Activated T-helper 1 cell treated with anti-CD3 and anti-CD28 coated beads, Interleukin-2, amount 50 U/mL, for 16 hours (primary cell): ENCODE measurements at places on chromosomes 2 and 18.

- no peak for DNase-seq
Observed at GRCh38 chr2:124975224-124975623, 950.1 kb downstream of the CNTNAP5 start.

DNA sequence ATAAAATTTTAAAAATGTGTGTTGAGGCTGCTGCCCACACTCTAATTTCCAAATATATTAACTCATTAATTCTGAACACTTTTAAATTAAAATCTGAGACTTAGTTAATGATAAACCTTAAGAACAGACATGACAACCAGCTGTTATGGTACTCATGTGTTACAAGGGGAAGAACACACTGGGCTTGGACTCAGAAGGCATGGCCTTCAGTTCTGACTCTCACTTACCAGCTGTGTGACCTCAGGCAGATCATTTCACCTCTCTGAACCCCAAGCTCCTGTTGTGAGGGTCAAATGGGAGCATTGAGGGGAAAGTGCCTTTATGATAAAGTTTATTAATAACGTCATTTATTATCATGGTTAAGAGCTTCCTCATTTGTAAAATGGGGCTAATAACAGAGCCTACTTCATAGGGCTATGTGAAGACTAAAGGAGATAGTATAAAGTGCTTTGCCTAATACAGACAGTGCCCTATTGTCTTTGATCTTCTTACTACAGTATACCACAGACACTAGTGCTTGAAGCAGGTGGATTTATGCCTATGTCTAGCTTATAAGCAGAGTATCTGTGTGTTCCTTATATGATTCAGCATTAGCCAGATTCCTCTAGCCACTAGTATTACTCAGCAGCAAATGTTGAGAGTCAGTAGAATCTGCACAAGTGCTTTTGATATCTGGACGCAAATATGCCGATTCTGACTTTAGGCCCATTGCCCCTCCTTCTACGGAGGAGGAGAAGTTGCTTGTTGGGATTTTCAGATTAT lies 99.6 kb downstream of the SGPP2 start:
- no peak for DNase-seq

GRCh38 chr2:58757971-58758370 lies 516.8 kb upstream of the FANCL start:
- DNase-seq, result no peak

DNA sequence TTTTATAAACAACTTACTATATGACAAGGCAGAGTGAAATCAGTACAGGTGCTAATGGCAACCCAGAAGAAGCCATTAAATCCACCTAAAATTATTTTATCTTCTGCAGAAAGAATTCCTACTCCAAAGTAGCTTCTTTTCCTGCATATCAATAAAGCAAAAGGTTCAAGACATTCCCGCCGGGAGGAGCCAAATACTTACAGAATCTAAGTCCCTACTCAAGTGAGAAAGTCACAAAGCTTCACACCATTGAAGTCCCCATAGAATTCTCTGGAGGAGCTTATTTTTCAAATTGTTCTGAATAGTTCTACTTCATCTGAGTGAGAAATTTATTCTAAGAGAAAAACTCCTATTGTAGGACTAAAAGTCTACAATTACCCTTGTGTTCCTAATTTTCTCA lies 233.7 kb upstream of the HNRNPA3 start:
- DNase-seq, result no peak

GRCh38 chr18:25175558-25176517 lies 176.1 kb downstream of the ZNF521 start:
- DNase-seq, result no peak

DNA sequence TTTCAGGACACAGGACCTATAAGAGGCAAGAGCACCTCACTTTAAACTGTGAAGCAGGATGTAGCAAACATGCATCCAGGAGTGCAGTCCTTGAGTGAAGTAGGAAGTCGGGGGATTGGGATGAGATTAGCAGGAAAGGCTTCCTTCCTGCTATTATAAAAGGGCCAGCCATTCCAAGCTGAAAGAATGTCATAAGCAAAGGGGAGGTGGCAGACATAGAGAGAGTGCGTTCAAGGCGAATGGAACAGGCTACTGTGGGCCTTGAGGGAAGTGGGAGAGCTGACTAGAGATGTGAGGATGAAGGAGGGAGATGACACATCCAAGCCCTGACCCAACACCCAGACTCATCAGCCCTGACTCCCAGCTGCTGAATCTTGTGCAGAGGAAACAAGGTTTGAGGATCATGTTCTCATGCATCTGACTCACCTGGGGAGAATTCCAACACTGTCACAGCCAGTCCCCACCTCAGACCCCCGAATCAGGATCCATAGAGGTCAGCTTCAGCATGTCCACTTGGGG lies 63.9 kb downstream of the GYPC start:
- DNase-seq, result no peak

GRCh38 chr2:72144632-72145288 lies 2.9 kb downstream of the CYP26B1 start:
- DNase-seq, result no peak

DNA sequence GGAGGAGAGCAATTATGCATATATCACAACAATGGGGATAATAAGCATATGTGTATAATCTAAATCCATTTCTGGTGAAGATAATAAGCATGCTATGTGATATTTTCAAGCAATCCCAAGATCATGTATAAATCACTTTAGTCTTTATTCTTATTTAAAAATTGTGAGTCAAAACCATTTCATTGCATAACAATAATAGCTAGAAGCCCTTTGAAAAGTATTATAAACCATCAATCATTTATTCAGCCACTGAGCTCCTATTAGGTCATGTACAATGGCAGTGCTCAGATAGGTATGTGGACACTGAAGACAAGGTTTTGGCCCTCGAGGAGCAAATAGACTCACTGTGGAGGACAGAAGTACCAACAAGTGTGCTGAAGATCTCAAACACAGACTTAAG lies 113.1 kb downstream of the CDCA7 start:
- no peak for DNase-seq

- no peak for DNase-seq
Observed at GRCh38 chr2:54557211-54557600, 101.1 kb downstream of the SPTBN1 start.

GRCh38 chr2:38095996-38096861 lies 20.3 kb upstream of the CYP1B1 start:
- DNase-seq, result no peak

DNA sequence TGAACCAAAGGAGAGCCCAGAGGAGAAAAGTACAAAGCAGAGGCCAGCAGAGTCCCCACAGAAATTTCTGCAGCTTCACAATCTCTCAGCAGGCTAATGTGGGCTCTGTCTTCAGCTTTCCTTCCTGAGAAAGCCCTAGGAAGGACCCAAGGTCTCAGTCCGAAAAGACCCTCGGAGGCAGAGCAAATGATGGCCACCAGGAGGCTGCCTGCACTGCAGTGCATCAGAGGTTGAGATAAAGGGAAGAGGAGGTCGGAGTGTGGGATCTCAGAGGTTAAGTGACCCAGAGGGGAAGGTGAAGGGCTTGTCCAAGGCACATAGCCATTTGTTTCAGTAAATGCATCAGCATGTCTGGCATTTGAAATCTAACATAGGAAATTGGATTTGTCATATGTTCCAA lies 299.1 kb upstream of the SLC14A2 start:
- DNase-seq, result no peak

DNA sequence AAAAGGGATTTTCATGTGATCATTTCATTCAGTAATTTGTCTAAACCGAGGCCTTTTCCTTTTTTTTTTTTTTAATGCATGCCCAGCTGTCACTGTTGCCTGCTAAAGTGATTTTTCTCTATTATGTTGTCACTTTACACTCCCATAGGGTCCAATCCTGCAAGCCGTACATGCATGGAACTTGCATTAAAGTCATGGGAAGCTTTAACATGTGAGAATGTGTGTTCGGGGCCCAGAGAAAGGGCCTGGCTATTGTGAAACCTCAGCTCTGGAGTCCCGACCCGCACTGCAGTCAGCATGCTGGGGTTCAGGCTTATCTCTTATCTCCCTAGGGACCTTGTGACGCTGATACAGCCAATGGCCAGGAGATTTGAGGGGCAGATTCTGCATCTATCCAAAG lies 474.6 kb downstream of the SLC4A3 start:
- no peak for DNase-seq

DNA sequence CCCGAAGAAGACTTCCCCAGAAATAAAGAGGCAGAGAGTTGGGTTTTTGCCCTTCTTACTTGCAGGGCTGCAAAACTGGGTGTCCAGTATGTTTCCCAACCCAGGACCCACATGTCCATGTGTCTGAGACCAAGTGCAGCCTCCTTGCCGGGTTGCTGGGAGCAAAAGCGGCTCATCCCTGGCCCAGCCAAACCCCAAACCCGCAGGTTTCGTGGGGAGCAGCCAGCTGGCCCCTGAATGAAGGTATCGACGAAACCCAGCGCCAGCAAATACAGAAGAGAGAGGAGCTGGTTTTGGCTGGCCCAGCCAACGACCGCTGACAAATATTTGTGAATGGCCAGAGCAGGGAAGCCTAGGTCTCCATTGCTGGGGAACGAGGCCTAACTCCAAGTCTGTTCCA lies 197.1 kb downstream of the SMAD7 start:
- DNase-seq, result no peak

- no peak for DNase-seq
Observed at GRCh38 chr18:54939361-54939917, 19.8 kb downstream of the CCDC68 start.

DNA sequence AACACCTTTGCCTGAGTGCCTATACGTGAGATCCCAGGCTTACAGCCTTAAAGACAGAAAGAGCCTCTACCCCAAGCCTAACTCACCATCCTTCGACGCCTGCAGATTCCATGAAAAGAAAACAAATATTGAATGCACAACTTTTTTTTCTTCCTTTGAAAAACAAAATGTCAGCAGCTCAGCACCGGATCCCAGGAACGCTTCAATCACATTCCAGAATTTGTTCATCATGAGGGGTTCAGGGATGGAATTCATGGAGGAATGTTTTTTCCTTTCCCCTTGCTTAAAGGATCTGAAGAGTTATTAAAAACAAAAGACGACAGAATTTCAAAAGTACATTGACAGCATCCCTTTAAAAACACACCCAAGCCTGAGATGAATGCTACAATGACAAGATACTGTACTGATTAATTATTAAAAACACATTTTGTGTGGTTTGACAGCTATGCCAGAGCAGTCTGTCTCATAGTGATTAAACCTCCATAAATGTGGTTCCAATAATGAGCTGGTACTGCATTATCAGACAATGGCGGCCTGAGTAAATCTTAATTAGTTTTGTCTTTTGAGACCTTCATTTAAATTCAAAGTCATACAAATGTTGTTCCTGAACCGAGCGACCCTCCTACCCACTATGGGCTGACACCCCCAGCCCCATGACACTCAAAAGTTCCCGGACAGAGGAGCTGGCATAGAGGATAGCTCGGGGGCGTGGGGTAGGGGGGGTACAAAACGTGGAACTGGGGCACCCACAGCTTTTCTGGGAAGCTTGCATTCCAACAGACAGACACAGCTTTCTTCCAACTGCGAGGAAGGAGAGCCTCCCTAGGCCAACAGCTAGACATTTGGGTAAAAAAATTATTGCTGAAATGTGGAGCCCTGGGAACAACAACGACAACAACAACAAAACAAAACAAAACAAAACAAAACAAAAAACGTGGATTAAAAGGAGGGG lies 227.5 kb downstream of the TTC32 start:
- DNase-seq, result no peak

DNA sequence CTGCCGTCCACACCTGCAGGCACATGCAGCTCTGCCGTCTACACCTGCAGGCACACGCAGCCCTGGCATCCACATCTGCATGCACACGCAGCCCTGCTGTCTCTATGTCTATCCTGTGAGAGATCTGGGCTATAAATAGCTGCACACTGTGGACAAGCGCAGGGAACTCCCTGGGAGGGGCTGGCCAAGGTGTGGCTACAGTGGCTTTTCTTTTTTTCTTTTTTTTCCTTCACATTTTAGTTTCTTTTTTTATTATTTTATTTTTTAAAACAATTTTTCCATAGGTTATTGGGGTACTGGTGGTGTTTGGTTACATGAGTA lies 42.0 kb downstream of the TMEM182 start:
- no peak for DNase-seq

DNA sequence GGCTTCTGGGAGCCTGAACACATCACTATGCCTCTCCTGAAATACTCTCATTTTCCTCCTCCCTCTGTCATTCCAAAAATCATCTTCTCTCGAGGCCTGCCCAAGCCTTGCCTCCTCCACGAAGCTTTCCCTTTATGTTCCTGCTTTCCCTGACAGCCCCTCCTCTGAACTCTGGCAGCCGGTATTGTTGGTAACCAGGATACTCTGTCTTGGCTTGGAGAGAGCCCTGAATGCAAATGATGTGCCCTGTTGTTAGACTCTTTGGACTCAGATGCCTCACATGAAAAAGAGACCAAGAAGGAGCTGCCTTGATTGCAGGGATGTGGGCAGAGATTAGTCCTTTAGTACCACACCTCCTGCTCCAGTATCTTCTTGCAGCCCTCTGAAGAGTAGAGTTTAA lies 138.5 kb upstream of the DLX2 start:
- no peak for DNase-seq

DNA sequence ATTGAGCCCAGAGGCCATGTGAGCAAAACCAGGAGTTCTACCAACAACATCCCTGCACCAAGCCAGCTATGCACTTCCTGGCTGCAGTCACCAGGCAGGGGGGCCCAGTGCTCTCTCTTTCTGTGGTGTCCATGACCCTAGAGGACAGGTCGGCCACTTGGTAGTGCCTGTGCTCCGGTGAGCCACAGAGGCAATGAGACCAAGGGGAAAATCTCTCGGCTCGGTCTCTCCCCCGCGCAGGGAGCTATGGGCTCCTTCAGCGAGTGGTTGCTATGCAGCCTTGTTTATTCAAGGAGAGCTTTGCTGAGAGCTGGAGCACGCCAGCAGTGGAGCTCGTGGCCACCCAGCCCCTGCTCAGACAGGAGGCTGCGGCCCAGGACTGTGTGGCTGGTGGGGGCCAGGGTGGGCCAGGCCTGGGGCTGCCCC lies at the start of gene TOGARAM2:
TOGARAM2 (plus strand) TSS at position 283 of the 426 bp plus-strand sequence. CDS start 13,537 bp downstream, outside the sequence.
- no peak for DNase-seq

GRCh38 chr2:151727593-151728552 lies 6.4 kb downstream of the NEB start:
- no peak for DNase-seq
